Mesothelial cell of epicardium (in vitro differentiated cells): ENCODE measurements at places on chromosomes 11 and 22.
A peak's percentile ranks its signal among the peaks of the same experiment; 100 is the strongest.

- no peak for DNase-seq
These were observed 49.7 kb downstream of the ARRB1 start for GRCh38 chr11:75301601-75302345.

DNA sequence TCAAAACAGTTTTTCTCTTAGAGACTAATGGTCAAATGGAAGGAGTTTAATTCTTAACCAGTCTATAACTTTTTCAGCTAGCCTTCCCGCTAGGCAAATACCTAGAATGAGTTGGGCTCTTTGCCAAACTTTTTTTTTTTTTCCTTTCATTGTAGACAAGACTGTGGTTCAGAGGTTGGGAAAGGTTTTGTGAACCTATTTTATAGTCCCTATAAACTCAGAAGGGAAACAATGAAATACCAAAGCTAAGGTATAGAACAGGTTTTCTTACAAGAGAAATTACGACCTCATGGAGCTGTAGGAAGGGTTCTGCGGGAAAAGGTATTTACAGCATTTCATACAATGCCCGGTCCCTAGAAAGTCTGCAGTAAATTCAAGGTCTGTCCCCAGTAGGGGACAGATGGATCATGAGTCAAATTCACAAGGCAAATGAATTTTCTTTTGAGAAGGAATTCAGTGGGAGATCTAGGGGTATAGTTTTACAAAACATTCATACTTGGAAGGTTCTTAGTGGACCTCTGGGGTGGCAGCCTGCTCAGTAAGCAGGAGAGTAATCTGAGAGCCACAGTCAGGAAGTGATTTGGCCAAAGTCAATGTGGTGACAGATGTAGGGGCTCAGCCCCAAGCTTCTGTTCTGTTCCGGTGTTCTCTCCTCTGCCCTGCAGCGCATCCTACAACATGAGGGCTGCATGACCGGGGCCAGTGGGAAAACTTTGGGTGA is 146.8 kb downstream of the DBX1 start:
- no peak for DNase-seq

DNA sequence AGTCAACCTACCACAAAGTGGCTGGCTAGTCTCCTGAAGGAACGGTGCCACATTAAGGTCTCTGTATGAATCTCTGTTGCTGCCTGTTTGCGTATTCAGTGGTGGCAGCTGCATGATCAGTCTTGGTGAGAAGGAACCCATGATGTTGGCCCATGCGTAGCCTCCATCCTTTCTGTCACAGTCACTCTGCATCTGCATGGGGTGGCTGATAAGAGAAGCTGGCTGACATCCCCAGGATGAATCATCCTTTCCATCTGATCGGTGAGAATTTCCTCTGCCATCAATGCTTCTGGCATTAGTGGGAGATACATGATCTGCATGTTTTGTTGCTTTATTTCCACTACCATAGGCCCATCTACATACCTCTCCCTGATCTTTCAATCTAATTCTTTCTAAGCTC is 199.0 kb upstream of the NECTIN1 start:
- no peak for DNase-seq

DNA sequence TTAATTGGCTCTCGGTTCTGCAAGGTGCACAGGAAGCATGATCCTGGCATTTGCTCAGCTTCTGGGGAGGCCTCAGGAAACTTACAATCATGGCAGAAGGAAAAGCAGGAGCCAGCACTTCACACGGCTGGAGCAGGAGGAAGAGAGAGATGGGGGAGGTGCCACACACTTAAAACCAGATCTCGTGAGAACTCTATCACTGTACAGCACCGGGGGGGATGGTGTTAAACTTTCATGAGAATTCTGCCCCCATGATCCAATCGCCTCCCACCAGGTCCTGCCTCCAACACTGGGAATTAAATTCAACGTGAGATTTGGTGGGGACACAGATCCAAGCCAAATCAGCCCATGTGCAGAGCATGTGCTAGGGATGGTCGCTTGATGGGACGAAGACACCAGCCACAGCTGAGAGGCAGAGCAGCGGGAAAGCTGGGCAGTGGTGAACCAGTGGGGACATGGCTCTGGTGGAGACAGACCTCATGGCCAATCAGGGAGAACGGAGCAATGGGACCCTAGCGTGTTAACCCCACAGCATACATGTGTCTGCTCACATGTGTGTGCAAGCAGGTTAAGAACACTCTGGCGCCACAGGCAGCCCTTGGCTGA is 6.2 kb downstream of the TANGO2 start:
- DNase-seq = no peak

- no peak for DNase-seq
These were observed 124.2 kb upstream of the B3GAT1 start for GRCh38 chr11:134536219-134536618.

DNA sequence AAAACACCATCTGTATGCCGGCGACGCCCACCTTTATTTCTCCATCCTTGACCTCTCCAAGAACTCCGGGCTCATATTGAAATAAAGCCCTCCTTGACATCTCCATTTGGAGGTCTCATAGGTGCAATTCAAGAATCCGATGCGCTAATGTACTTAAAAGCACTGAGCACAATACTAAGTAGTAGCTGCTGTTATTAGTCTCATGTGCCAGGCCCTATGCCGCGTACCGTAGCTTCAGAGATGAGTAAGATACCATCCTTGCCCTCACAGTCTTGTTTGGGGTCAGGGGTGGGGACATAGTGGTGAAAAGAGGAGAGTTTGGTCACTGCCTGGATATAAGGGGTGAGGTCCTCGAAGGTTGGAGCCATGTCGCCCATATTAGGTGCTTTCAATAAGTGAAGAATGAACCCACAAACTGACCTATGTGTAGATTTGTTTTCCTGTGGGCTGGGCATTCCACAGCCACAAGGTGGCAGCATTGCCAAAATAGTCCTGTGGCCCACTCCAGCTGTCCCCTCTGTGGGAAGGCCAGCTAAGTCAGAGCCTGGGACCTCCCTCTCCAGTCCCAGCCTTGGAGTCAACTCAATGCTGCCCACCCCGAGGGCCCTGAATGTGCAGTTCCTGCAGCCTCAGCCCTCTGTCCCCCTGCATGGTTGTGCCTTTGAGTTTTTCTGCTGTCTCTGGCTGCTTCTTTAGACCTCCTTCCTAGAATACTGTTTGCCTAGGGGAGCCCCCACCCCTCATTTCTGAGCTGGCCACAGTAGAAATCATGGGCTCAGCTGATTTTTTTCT is 6.5 kb downstream of the DCPS start:
- DNase-seq = peak; percentile 82

GRCh38 chr22:48369789-48370507 is 1457.7 kb downstream of the BRD1 start:
- no peak for DNase-seq

GRCh38 chr22:21009638-21010425 is 5.1 kb upstream of the P2RX6 start:
- DNase-seq = no peak

DNA sequence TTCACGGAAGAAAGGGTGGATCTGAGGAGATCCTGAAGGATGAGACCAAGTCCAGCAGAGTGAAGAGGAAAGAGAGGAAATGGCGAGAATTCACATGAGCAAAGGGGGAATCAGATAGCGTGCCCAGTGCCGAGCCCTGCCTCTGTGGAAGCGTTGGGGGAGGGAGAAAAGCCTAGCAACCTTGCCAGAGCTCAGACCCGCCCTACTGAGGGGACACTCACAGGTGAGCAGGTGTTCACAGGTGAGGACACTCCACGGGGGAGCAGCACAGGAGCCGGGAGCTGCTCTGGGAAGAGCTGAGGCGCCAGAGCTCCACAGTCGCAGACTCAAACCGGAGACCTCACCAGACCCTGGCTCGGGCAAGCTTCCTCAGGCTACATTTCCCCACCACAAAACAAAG is 56.2 kb downstream of the MICAL3 start:
- no peak for DNase-seq

- DNase-seq = no peak
These were observed 91.2 kb downstream of the TEAD1 start for GRCh38 chr11:12765428-12765827.

DNA sequence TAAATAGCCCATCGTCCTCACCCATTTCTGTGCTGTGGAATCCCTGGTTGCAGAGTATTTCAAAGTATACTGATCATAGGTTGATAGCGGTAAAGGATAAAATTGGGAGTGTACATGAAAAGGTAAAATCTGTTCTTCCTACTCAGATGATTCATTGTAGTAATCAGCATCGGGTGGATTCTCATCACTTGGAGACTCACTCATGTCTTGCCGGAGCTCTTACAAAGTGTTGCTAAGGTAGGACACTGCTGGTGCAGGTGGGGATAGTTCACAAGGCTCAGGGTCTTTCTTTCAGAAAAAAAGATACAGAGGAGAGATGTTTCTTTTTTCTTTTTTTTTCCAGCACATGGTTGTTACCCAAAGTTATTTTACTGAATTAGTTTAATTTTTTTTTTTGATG is 84.8 kb downstream of the MTNR1B start:
- no peak for DNase-seq

GRCh38 chr11:70900540-70900939 is 351.8 kb downstream of the SHANK2 start:
- no peak for DNase-seq

DNA sequence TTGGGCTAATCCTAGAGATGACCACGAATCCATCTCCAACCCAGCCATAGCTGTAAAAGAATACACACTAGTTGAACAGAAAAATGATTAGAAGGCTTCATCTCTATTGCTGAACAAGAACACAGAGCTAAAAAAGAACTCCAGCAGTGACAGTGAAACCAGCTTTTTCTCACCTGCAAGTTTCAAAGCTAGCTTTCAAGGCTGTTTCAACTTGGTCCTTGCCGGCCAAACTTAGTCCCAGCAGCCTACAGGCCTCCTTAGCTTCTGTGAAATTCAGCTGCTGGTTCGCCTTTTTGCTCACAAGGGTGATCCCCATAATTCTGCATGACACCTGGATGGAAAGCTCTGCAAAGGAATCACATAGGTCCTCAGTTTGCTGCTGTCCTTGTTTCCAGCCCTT is 4.4 kb downstream of the LYVE1 start:
- no peak for DNase-seq
